ENCODE measurements at places on chromosomes 2 and 18.

- DNase-seq = no peak
Observed at GRCh38 chr2:66803726-66804125, 368.8 kb downstream of the MEIS1 start.

- peak; percentile 13 for DNase-seq
Observed at GRCh38 chr2:204625135-204625534, 79.9 kb downstream of the PARD3B start.

DNA sequence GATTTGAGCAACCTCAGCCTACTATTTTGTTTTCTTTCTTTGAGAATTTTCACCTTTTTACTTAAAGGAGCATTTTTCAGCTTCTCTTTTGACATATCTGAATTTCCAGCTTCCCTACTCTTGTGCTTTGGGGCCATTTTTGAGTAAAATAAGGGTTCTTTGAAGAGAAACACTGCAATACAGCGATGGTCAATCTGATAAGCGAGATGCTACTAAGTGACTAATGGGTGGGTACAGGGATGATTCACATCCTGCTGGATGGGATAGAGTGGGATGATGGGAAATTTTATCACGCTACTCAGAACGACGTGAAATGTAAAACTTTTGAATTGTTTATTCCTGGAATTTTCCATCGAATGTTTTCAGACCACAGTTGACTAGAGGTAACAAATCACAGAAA is 211.5 kb downstream of the TMEM247 start:
- no peak for DNase-seq

DNA sequence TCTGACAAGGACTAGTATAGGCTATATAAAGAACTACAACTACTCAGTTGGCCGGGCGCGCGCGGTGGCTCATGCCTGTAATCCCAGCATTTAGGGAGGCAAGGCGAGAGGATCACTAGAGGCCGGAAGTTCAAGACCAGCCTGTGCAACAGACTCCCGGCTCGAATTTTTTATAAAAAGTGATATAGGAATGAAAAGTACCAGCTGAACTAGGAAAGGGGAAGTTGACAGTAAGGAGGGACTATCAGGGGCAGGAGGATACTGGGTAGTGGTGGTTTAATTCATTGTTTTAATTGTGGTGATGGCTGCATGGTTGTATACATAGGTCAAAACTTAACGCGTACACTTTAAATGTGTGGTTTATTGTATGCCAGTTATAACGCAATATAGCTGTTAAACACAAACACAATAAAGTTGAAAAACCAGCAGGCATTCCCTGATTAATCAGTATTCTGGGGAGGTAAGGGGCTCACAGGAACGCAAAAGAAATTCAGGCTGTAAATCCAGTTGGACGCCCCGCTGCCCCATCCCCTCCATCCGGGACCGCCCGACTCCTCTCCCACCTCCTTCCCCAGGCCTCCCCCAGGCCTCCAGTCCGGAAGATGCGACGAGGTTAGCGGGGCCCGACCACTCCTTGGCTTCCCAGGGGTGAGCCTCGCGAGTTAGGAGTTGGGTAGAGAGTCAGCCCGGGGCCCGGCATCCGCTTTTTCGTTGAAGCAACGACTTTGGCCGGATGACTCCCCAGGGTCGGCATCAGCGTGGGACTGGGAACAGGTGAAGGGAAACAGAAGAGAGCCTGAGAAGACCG is 746 bp upstream of the POLR1B start:
- DNase-seq = peak; percentile 76

DNA sequence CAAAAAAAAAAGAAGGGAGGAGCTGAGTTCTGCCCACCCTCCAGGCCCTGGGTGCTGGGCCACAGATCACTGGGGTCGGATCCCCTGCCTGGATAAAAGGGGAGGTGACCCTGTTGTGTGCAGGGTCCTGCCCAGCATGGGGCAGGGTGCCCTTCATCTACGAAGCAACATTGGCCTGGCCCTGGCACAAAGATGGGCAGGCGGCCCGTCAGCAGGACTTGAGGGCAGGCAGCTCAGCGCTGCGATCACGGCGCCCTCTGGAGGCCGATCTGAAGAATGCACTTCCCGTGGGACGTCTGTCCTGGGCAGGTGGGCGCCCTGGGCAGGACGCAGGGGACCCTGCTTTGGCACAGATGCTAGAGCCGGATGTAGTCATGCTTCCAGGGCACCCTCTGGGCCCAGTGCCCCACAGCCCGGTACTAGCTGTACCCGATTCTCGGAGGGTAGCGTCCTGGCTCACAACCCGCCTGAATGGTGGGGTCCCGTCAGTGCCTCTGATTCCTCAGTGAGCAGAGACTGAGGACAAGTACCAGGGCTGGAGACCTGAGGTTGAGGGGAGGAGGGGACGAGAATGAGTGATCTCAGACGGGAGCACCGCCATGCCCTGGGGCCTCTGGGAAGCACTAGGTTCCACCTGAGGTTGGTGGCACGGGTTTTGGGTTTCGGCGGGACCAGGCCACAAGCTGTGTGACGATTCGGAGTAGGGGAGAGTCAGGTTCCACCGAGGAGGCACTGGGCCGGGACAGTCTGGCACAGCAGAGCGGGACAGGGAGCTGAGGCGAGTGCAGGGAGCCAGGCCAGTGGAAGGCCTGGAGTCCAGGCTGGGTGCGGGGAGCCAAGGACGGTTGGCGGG is 18.0 kb downstream of the ARID5A start:
- peak; percentile 54 for DNase-seq

- DNase-seq = no peak
Observed at GRCh38 chr2:129229830-129230441, 749.5 kb upstream of the RAB6C start.

DNA sequence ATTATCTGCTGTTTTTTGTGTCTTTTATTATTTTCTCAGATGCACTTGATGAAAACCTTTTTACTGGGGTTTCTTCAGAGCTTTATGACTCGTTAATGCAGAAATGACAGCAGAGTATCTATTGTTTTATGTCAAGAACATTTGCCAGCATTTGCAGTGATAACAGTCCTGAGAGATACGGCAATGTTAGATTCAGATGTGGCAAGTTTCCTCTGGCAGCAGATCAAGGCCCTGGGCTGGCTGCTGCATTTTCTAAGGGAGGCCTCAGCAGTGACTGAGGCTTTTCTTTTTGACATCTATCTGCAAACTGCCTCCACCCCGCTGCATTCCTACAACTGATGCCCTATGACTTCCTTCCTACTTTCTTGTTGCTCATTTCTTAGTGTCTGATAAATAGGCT is 40.2 kb downstream of the EFEMP1 start:
- no peak for DNase-seq

DNA sequence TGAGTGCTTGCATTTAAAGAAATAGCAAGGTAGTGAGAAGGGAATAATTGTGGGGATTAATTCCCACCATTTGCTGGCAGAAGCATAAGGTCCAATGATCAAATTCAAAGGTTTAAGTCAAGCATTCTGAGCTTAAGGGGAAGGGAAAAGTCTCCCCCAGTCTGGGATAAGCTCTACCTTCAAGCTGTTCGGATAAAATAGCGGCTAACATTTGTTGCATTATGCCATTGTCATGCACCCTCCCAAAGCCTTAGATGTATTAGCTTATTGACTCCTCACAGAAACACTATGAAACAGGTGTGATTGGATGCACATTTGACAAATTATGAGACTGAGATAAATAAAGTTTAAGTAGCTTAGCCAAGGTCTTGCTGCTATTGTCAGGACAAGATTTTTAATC is 52.2 kb upstream of the TGIF1 start:
- no peak for DNase-seq

- DNase-seq = no peak
Observed at GRCh38 chr2:155169317-155169716, 470.8 kb downstream of the KCNJ3 start.

GRCh38 chr2:71101656-71102055 is 28.4 kb downstream of the MCEE start:
- DNase-seq = no peak

- no peak for DNase-seq
Observed at GRCh38 chr2:30351116-30351515, 95.9 kb upstream of the LCLAT1 start.

- peak; percentile 49 for DNase-seq
Observed at GRCh38 chr2:173555833-173556232, 201.2 kb downstream of the CDCA7 start.

- no peak for DNase-seq
Observed at GRCh38 chr2:97716695-97717612, 3.6 kb downstream of the ZAP70 start.

GRCh38 chr2:111950236-111950635 is 51.8 kb downstream of the MERTK start:
- DNase-seq = no peak

- DNase-seq = peak; percentile 9
Observed at GRCh38 chr18:64037812-64038414, 68.0 kb downstream of the SERPINB8 start.

DNA sequence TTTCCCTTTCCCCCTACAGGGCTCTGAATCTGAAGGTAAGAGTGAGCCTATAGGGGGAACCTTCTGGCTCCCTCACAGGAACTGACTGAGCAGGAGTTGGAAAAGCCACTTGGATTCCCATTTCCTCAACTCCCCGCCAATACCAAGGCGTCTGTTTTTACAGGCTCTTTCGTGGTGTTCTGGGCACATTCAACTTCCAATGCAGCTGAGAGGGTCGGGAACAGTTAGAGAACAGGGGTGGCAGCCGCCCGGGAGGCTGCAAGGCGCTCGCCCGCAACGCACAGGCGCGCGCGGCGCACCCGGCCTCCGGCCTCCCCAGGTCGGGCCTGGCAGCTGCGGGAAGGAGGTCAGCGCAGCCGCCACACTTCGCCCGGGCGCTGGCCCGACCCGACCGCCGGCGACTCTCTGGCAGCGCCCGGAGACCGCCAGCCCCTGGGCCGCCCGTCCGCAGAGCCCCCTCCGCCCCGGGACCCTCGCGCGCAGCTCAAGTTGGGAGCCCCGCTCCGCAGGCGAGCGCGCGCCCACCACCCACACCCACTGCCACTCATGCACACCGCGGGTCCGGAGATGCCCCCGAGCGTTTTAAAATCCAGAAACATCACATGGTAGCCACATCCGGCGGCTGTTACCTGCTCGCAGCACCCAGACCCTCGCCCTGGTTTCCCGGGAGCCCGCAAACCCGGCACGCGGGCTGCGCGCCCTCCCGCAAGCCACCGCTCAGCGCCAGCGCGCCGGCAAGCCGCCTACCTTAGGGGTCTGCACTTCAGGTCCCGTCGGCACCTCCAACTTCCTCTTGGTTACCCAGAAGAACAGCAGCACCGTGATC is 816 bp downstream of the GALNT14 start:
- DNase-seq = peak; percentile 39

DNA sequence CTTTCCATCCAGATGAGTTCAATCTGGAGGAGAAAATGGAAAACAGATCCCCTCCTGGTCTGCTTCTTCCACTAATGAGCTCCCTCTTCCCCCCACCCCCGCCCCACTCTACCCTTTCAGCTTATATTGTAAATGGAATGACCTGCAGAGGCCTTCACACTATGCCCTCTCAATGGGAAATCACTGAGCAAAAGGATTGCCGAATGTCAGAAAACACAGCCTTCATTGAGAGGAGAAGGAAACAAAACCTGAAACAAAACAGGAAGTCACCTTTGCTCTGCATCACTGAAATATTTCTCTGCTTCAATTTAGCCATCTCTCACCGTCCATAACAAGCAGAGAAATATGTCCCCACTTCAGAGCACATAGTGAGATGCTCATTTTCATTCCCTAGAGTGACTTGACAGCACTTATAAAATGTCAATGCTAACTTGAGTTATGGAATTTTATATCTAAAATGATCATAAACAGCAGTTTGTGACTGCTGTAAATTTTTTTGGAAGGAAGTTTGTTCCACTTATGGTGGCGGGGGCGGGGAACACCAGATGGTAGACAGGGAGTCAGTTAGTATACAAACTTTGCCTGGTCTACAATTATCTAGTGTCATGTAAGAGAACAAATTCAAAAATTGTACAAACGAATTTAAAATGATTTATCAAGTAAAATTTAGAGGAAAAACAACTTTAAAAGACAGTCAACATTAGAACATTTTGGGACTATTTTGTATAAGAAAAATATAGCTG is 1.8 kb upstream of the FRZB start:
- peak; percentile 27 for DNase-seq

GRCh38 chr18:66077066-66077465 is 326.3 kb downstream of the CDH7 start:
- no peak for DNase-seq

- DNase-seq = no peak
Observed at GRCh38 chr2:197846777-197847176, 42.4 kb downstream of the PLCL1 start.

GRCh38 chr2:53770264-53770663 is 2.7 kb downstream of the CHAC2 start:
- no peak for DNase-seq

DNA sequence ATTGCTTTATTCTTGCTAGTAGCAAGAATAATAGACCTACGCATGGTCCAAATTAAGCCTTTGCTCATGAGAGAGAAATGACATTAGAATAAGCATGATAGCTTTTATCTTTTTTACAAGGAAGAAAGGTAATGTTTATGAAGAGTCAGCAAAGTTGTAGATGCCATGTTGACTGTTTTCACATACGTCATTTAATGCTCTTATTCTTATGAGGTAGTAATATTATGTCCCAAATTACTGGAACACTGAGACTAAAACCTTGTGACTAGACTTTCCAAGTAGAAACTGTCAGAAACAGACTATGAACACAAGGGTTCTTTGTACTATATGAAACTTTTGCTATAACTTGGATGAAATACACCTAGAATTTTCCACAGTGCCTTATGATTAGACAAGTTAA is 552.8 kb upstream of the SLC8A1 start:
- no peak for DNase-seq

- no peak for DNase-seq
Observed at GRCh38 chr2:101362777-101363176, 24.5 kb downstream of the CREG2 start.

GRCh38 chr2:26609839-26610277 is 31.3 kb downstream of the CIB4 start:
- DNase-seq = peak; percentile 10

DNA sequence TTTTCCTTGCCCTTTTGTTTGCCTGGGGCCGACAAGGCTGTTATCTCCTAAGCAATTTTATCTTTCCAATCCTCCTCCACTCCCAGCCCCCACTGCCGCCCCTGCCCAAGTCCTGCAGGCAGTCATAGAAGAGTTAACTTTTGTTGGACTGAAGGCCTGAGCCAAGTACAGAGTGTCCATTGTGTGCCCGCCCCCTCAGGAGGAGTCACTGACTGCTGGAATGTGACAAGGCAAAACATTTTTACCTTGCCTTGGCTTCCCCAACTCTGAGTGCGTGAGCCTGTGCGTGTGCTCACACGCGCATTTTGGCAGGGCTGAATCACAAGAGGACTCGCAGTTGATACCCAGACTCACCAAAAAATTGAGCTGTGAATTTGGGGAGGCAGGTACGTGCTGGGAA is 16.2 kb downstream of the SETBP1 start:
- DNase-seq = no peak

- DNase-seq = no peak
Observed at GRCh38 chr18:10499230-10499629, 26.6 kb upstream of the NAPG start.

DNA sequence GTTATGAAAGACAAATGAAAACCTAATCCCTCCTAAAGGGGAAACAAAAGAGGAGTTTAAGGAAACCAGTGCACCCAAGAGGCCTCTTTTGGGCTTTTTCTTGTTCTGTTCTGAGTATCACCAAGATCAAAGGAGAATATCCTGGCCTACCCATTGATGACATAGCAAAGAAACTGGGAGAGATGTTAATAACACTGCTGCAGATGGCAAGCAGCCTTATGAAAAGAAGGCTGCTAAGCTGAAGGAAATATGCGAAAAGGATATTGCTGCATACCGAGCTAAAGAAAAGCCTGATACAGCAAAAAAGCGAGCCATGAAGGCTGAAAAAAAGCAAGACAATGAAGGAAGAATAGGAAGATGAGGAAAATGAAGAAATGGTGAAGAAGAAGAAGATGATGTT is 23.6 kb upstream of the STAT4 start:
- no peak for DNase-seq

Data from NCI-H1694 treated with DMSO at 0.1 percent for 48 hours (cell line).